Progenitor cell of endocrine pancreas (in vitro differentiated cells): ENCODE measurements at places on chromosomes 6 and 20. TPM values are rescaled to one million over a fixed set of nuclear protein-coding genes. Genes with fewer than 3 reads are reported as not detected.

DNA sequence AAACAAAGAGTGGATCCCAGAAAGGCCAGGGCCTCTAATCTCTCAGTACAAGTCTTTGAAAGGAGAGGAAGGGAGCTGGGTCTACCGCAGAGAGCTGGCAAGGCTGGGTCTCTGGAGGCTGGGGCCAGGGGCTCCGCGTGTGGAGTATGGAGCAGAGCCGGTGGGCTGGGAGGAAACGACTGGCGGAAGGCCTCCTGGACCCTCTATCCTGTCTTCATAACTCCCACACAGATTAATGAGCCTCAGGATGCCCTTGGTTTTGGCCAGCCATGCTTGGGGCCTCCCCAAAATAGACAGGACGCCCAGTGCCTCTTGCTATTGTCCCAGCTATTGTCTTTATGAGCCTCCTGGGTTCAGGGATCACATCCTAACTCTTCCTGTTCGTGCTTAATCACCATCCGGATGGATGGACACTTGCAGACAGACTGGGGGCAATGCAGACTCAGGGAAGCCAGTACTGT is 306.4 kb downstream of the DHX35 start:
- H3K4me3 ChIP-seq, result no peak overlapping the region
- no peak overlapping the region for H3K27ac ChIP-seq
- no peak for DNase-seq

DNA sequence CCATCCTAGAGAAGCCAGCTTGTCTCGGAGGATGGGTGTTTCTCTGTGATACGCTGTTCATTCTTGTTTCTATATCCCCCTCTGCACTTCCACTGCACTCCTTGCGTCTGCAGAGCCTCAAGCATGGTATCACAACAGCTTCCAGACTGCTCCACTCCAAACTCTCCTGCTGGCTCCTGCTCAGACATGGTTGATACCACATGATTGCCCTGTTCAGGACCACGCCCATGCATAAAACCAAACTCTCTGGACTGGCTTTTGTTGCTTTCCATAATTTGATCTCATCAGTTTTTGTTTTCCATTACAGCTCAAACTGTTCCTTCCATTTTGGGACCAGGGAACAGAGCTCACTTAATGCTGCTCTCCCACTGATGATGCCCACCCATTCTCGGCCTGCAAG is 30.0 kb upstream of the SMIM29 start:
- H3K27me3 ChIP-seq, result peaks cover 1% of the 10 kb centered on the region
- DNase-seq, result no peak
- peaks cover 9% of the 10 kb centered on the region for H3K36me3 ChIP-seq
- H3K27ac ChIP-seq, result no peak overlapping the region
- no peak overlapping the region for H3K4me3 ChIP-seq

GRCh38 chr20:34439168-34439567 is 76.1 kb downstream of the ITCH start:
- H3K27ac ChIP-seq, result no peak overlapping the region
- peaks cover 17% of the 10 kb centered on the region for H3K36me3 ChIP-seq
- DNase-seq, result no peak
- no peak overlapping the region for H3K4me3 ChIP-seq

- no peaks in the 10 kb centered on the region for H3K36me3 ChIP-seq
- H3K27me3 ChIP-seq, result no peaks in the 10 kb centered on the region
- peaks cover 3% of the 10 kb centered on the region for H3K4me1 ChIP-seq
- H3K27ac ChIP-seq, result no peak overlapping the region
- H3K4me3 ChIP-seq, result no peak overlapping the region
- no peak for DNase-seq
Observed at GRCh38 chr6:145087034-145087433, 648.3 kb downstream of the EPM2A start.

GRCh38 chr20:31473331-31474096 is 1.4 kb downstream of the DEFB124 start:
- no peak overlapping the region for H3K27ac ChIP-seq
- H3K4me1 ChIP-seq, result no peaks in the 10 kb centered on the region
- H3K4me3 ChIP-seq, result no peak overlapping the region
- peaks cover 8% of the 10 kb centered on the region for H3K27me3 ChIP-seq
- H3K36me3 ChIP-seq, result peaks cover 6% of the 10 kb centered on the region

The FOXA2 gene
- 124 and 141 TPM in 2 replicates for total RNA-seq

The CAP2 gene
- 15.4 and 15.5 TPM in 2 replicates for total RNA-seq
